ENCODE measurements at places on chromosomes 13 and 19.

GRCh38 chr13:47420020-47420419 lies 523.2 kb upstream of the HTR2A start:
- no peak for DNase-seq

DNA sequence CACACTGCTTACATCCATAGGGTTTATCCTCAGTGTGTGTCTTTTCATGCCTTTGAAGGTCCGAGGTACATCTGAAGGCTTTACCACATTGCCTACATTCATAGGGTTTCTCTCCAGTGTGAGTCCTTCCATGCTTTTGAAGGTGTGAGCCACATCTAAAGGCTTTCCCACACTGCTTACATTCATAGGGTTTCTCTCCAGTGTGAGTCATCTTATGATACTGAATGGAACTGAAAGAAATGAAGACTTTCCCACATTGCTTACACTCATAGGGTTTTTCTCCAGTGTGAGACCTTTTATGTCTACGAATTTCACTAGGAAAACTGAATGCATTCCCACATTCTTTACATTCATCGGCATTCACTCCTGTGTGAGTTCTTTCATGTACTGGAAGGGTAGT lies 7.1 kb downstream of the ZNF20 start:
- no peak for DNase-seq

DNA sequence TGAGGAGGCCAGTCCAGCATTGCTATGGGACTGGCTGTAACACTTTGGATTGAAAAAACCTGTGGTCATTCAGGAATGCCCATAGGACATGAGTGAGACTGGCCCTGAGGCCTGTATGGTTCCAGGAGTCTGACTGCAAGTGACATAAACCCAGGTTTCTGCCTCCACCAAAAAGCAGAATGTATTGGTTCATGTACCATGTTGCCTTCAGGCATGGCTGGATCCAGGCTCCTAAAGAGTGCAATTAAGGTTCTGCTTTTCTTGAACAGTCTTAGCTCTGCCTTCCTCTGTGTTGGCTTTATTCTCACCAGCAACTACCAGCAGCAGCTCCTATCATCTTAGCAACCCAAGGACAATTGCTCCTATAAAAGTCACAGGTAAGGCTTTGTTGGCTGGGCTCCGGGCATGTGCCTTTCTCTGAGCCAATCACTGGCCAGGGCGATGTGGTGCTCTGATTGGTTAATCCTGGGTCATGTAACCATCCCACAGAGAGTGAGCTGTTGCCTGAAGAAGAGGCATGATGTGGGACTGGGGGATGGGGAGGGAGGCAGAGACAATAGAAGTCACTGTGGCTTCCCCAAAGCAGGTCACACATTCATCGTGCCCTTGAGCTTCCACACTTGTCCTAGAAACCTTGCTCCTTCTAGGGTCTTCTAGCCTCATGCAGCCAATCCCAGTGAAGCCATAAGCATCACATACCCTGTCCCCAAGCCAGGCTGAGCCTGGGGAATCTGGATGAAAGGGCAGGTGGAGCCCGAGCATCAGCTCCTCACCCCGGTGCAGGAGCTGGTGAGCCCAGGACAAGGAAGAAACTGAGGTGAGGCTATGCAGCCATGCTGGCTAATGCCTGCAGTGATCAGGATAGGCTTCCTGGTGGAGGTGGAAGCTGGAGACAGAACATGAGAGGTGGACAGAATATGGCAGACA lies 123.9 kb downstream of the URI1 start:
- no peak for DNase-seq

GRCh38 chr13:55534306-55534705 lies 1606.4 kb upstream of the PRR20A start:
- no peak for DNase-seq

- no peak for DNase-seq
These were observed 7.3 kb downstream of the EPSTI1 start for GRCh38 chr13:42984691-42985090.

DNA sequence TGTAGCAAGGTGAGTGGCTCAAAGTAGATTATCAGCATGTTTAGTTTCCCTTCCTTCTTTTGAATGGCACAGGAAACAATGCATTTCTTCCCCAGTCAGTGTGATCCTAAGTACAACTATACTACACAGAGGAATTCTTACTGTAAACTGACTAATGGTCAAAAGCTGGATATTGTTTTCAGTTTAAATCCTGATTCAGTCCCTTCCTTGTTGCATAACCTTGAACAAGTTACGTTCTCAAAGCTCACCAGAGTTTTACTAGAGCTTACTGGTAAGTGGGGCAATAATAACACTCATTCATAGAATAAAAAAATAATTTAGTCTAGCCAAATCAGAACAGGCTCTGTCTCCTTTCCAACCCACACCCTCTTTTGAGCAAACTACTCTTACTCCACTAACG lies 180.1 kb downstream of the POSTN start:
- DNase-seq, result no peak

- DNase-seq, result no peak
These were observed 344.1 kb upstream of the TSHZ3 start for GRCh38 chr19:31693131-31693932.

GRCh38 chr13:85520445-85520844 lies 278.8 kb downstream of the SLITRK6 start:
- DNase-seq, result no peak

DNA sequence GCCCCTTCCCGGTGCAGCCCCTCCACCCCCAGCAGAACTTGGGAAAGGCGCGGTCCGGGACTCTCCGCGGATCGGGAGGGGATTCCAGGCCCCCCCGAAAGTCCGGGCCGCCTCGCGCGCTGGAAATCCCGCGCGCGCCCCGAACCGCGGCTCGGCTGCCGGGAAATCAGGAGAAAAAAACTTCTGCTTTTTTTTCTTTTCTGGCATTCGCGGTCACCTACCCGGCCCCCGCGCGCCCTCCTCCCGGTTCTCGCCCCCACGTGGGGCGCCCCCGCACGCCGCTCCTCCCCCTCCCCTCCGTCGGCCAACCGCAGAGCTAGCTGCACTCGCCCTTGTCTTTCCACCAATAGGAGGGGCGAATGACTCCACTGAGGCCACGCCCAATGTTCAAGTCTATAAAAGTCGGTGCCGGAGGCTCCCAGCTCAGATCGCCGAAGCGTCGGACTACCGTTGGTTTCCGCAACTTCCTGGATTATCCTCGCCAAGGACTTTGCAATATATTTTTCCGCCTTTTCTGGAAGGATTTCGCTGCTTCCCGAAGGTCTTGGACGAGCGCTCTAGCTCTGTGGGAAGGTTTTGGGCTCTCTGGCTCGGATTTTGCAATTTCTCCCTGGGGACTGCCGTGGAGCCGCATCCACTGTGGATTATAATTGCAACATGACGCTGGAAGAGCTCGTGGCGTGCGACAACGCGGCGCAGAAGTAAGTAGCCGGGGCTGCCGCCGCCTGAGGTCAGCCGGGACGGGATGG lies at the start of gene GADD45B:
TSS of gene GADD45B (plus strand) at position 426 of the 749 bp plus-strand sequence. CDS start at position 658, 232 bp downstream.
- DNase-seq, result peak; percentile 93

- DNase-seq, result peak; percentile 91
These were observed at the start of gene ZNF626 for GRCh38 chr19:20661150-20661819. Gene ZNF626, minus strand, starts transcription at chr19:20661571. Its CDS starts 125 bp downstream, at chr19:20661446.

DNA sequence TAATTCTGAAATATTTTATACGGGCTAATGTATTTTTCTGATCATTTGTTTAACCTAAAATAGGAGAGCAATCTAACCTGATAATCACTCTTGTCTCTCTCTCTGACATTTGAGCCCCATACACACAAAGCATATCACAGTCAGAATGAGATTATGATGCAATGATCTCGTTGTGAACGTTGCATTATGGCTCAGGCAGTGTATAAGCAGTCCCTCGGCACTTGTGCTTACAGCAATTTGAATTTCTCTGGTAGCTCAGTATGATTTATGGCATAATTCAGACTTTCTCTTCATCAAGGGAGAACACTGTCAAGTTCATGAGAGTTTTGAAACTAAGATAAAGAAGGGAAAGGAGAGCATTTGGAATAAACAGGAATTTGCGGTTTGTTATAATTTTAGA lies 256.1 kb downstream of the DACH1 start:
- no peak for DNase-seq

DNA sequence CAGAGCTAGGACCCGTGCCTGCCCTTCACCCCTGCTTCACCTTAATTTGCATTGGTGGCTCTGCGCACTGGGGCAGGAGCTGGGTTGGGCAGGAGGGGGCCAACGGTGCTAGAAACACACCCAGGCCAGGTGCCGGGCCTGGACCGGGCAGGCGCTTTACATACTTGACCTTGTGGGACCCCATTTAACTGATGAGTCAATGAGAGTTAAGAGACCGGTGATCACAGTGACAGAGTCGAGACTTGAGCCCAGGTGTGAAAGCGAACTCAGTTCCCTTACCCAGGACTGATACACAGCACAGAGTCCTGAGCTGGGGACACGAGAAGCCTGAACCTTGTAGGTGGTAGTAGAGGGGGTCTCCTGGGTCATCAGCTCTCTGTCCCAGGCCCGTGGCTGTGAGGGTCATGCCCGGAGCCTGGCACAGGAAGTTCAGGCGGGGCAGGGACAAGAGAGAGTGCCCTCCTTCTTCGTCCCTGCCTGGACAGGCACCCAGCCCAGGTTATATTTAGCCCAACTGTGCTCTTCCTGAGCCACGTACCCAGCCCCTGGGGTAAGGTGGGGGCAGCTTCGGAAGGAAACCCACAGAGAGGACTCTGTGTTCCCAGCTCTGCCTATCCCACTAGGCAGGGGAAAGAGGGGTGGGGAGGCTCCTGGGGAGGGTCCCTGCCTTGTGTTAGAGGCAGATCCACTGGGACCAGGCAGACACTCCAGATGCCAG lies 1.9 kb downstream of the PRX start:
- no peak for DNase-seq
